ENCODE measurements at places on chromosomes 13 and 19.

DNA sequence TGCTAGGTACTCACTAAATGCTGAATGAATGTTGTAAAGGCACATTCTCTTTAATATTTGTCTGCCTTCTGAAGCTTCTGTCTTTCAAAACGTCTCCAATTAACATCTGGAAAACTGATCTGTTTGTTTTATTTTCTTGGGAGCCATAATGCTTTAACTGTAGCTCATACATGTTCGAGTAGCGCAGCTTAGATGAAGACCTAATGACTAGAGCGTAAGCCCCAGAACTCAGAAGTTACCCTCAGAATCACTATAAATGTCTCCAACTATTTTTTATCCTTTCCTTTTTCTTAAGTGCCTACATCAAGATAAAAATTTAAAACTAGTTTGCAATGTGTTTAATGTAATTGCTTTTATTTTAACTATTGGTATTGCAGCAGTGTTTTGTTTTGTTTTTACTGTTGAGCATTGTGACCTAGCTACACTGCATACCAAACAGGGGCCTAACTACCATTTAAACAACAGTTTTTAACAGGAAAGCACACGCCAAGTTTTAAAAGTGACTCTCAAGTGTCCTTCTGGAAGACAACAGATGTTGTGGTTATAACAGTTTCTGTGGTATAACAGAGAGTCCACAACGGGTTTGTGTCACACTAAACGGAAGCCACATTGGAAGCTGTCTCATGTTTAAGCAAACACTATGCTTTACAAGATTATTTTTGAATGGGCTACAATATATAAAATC, 42.0 kb downstream of the MRPL57 start:
- DNase-seq: no peak

GRCh38 chr19:18307271-18307681, 15.6 kb downstream of the LSM4 start:
- no peak for DNase-seq

DNA sequence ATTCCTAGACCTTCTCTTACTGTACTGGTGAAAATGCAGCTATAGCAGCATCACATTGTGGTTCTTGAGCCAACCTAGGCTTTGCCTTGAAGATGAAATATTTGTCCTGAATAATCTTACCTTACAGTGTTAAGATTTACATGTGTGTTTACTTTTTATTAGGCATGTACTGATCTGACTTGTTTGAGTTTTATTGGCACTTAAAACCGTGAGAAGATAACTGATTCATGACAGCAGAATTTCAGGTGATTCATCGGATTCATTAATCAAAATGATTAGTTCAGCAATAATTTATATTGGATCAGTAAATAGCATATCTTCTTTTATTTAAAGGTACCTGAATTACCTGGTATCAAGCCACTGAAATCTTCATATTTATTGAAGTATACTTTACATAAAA, 296.3 kb downstream of the KLF5 start:
- no peak for DNase-seq

DNA sequence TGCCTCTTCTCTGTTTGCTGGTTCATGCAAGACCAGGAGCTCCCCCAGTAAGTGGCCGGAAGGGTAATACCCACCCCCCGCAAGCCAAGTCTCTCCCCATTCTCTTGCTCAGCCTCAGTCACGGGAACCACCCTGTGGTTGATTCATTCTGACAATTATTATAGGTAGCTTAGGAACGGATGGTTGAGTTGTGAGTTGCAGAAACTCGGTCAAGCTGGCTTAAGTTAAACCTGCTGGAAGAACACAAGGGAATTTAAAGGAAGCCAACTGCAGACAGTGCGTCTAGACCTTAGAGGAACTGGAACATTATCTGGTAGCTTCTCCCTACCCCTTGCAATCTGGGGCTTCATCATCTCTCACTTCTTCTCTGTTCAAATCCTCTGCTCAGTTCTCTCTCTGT, 8.9 kb downstream of the FPR1 start:
- DNase-seq: peak; percentile 85

DNA sequence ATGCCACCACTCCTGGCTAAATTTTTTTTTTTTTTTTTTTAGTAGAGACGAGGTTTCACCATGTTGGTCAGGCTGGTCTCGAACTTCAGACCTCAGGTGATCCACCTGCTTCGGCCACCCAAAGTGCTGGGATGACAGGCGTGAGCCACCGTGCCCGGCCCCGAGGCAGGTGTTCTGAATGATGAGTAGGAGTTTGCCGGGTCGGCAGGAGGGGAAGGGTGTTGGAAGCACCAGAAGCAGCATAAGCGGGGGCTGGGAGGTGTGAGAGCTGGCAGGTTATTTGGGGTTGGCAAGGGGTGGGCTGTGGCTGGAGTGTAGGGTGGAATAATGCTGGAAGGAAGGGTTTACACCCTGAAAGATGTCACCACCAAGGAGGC, 1.8 kb downstream of the SPPL2B start:
- DNase-seq: no peak

DNA sequence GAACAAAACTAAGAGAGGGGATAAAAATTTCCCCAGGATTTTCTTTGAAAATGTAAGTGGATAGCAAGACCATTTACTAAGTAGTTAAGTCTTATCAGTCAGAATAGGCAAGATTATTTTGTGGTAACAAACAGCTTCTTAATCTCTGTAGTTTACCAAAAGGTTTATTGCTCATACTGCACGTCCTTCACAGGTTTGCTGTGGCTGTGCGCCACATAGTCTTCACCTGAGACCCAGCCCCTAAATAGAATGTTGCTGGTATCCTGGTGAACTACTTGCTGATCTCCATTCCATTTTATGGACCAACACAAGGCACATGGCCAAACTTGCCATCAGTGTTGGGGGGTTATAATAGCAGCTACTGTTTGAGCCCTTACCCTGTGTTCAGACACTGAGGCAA, 44.6 kb downstream of the FNDC3A start:
- DNase-seq: no peak

DNA sequence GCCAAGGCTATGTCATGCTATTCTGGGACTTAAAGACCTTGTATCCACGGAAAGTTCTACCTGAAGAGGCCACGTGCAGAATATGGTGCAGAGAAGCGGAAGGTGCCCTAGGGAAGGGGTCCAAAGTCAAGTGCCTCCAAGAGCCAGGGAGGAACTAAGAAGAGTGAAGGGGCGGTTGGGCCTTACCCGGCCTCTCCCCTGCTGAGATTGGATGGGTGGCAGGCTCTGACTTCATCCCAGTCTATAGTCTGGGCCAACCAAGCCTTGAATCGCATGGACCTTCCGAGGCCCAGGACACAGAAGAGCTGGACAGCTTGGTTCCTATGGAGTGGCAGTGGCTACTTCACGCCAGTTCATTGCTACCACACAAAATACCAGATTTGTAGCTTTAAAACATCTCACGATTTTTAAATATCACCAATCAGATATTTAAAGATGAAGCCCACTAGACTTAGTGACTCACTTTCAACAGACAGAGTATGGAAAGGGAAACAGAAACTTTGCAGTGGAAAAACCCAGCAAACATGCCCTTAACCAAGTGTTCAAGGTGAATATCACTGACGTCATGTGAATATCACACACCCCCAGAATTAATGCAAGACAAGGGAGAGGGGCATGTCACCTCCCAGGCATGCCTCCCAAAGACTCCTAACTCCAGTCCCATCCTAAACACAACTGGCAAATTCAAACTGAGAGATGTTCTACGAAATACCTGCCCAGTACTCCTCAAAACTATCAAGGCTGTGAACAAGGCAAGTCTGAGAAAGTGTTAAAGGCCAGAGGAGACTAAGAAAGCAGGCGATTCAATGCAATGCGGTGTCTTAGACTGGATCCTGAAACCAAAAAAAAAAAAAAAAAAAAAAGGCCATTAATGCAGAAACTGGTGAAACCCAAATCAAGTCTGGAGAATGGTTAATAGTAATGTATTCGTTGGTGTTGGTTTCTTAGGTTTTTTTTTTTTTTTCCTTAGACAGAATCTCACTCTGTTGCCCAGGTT, 10.2 kb downstream of the C19orf12 start:
- DNase-seq: no peak

- no peak for DNase-seq
These were observed 120.9 kb downstream of the ZDHHC20 start for GRCh38 chr13:21338156-21338555.

GRCh38 chr13:77065461-77066147, 38.6 kb upstream of the FBXL3 start:
- DNase-seq: no peak

DNA sequence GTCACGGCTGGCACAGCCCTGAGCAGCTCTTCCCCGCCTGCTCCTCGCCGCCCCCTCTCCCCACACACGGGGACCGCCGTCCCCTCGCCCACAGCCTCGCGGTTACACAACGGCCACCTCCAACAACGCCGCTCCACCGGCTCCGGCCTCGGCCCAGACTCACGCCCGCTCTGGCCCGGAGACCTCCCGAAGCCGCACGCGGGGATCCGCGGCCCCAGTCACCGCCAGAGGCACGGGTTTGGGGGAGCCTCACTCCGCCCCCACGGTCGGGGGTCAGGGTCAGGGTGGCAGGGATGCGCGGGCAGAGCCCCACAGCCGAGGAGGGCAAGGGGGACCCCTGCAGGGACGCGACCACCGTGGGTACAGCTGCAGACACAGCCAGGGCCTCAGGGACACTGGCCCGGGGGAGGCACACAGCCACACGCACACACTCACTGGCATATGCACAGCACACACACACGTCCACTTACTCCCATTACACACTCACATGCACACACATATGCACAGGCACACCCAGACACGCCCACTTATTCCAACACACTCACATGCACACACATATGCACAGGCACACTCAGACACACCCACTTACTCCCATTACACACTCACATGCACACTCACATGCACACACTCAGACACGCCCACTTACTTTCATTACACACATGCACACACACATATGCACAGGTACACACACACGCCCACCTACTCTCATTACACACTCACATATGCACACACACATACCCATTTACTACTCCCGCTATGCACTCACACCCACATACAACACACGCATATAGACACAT, 1.6 kb downstream of the TTYH1 start:
- no peak for DNase-seq

DNA sequence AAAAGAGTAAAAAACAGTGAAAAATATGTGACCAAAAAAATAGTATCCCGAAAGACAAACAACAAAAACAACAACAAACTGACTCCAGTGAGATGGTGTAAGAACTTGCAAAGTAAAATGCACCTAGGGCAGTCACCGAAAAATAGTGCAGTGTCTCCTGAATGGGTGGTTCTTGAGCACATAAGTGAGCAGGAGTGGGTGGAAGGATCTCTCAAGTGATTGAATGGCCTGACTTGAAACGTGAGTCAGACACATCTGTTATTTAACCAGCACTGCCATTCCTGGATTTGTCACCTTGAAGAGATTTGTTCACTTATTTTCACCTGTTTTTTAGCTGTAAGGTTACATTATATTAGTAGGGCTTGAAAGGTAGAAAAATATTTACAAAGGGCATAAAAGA, 3.5 kb downstream of the ZNF738 start:
- no peak for DNase-seq

- DNase-seq: no peak
These were observed 754 bp downstream of the DNAJB1 start for GRCh38 chr19:14517446-14517839.

- no peak for DNase-seq
These were observed 140.2 kb downstream of the ZNF536 start for GRCh38 chr19:30512176-30513081.

DNA sequence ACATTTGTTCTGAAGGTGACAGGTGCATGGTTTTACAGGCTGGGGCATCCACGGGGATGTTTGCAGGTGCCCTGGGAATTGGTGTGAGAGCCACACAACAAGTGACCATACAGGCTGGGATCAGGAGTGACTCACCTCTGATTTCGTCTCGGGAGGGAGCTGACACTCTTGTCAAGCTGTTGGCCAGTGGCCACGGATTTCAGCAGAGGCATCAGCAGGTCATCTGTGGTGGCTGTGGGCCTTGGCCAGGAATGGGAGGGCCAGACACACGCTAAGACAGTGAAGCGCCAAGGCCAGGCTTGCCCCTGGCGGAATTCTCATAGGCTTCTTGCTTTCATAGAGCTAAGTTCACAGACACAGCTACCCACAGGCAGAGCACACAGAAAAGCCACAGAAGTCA, 108.6 kb downstream of the HSPH1 start:
- DNase-seq: no peak

GRCh38 chr19:16739546-16739945, 19.9 kb downstream of the NWD1 start:
- no peak for DNase-seq

GRCh38 chr13:27535546-27535945, 84.8 kb downstream of the LNX2 start:
- no peak for DNase-seq

DNA sequence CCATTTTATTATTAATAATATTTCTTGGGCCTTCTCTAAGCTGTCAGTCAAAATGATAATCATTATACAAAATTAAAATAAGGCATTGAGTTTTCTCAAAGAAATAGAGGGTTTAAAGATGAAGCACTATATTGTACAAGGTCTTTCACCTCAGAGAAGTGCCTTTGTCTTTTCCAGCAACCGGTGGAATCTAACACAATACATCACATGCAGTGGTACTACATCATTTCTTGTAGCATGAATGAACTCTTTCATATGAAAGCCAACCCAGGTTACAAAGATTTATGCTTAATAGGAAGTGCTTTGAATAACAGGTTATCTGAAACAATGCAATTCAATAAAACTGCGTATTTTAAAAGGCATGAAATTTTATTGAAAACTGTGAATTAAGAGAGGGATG, 1620.8 kb downstream of the PCDH9 start:
- DNase-seq: no peak

DNA sequence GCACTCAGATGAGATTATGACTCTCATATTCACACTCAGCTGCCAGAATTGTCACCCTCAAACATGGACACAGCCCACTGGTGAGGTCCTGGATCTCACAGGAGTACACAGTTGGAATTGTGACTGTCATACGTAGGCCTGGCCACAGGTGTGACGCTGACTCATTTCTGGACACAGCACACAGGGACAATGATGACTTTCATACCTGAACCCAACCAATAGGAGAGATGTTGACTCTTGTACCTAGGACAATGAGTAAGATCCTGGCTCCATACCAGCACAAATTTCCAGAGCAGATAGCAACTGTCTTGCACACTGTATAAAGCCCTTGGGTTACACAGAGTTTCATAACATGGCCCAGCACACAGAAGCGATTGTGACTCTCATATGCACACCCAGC, 46.4 kb downstream of the ZNF85 start:
- DNase-seq: no peak

Measured in stromal cell of bone marrow (primary cell).